Omental fat pad (tissue), 4 donors: ENCODE measurements at places on chromosomes 5 and 9.

GRCh38 chr5:137461391-137462264 lies 37.5 kb downstream of the SPOCK1 start:
- DNase-seq: no peak

- DNase-seq: no peak
Measured at GRCh38 chr9:95505717-95506427, 10.9 kb downstream of the PTCH1 start.

DNA sequence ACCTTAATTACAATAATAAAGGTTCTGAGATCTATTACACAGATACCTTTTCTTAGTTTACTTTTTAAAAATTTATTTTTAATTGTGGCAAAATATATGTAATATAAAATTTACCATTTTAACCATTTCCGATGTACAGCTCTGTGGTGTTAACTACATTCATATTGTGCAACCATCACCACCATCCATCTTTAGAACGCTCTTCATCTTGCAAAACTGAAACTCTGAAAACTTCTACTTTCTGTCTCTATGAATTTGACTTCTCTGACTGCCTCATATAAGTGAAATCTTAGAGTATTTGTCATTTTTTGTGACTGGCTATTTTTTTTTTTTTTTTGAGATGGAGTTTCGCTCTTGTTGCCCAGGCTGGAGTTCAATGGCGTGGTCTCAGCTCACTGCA lies 26.8 kb downstream of the WWC1 start:
- DNase-seq: no peak

GRCh38 chr5:39867923-39868322 lies 443.1 kb upstream of the DAB2 start:
- DNase-seq: no peak

DNA sequence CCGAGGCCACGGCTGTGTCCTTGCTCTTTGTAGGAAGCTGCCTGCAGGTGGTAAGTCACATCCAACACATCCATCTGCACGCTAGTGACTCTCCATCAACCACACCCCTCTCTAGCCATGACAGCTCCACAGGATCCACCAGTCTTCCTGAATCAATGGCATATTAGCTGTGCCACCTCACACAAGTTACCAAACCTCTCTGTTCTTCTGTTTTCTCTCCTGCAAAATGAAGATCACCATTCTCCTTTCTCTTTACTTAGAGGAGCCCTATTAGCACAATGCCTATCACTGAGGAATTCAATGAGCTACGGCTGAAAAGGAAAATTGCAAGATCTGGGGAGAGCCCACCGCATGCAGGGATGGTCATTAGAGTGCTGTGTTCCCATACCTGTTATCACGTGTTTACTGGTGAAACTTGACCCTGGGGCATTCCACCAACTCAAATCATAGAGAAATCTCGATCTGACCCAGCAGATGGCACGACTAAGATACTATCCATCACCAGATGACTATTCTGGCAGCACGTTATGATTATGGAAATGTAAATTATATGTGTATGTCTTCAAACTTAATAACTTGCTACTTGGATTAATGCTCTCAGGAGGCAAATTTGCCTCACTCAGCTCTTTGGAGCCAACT lies 20.9 kb downstream of the WHRN start:
- no peak for DNase-seq
